NCI-H1105 (cell line): ENCODE measurements at places on chromosomes 6 and 20.

DNA sequence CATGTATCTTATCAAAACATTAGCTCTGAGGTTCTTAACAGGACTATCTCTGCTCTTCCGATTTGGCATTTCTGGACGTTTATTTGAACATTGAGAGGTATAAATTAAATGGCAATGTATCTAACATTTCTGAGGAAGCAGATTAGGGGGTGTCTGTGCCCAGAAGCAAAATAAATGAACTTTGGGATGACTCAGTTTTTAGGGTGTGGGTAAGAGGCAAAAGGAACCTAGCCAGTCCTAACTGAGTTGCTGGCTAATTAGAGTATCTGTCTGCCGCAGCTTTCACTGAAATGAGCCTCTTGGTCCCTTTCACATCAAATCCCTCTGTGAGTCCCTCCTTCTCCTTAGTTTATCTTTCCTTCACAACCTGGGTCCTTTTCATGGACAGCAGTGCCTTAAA is 1.1 kb downstream of the RNF144B start:
- no peak for DNase-seq

DNA sequence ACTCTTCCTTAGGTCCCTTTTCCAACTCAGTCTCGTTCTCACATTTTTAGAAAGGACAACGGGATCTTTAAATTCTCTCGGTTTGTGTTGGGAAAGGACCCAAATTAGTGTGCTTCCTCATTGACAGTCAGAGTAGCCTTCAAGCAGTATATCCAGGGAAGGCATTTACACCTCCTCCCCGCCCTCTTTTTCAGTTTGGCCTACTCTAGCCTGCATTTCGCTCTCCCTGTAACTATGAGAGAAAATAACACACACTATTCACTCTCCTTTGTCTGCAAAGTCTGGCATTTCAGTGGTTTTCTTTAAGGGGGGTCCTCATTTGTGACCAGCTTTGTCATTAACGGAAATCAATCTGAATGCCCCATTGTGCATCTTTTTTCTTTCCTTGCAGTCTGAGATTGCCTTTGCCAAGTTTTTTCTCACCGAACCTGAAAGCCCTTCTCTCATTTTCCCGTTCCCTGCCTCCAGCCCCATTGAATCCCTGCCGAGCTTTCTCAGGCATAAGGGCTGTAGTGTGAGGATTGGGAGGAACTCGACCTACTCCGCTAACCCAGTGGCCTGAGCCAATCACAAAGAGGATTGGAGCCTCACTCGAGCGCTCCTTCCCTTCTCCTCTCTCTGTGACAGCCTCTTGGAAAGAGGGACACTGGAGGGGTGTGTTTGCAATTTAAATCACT is 393 bp upstream of the FABP7 start:
- DNase-seq = no peak

GRCh38 chr6:56243518-56244070 is 3.8 kb downstream of the COL21A1 start:
- no peak for DNase-seq

DNA sequence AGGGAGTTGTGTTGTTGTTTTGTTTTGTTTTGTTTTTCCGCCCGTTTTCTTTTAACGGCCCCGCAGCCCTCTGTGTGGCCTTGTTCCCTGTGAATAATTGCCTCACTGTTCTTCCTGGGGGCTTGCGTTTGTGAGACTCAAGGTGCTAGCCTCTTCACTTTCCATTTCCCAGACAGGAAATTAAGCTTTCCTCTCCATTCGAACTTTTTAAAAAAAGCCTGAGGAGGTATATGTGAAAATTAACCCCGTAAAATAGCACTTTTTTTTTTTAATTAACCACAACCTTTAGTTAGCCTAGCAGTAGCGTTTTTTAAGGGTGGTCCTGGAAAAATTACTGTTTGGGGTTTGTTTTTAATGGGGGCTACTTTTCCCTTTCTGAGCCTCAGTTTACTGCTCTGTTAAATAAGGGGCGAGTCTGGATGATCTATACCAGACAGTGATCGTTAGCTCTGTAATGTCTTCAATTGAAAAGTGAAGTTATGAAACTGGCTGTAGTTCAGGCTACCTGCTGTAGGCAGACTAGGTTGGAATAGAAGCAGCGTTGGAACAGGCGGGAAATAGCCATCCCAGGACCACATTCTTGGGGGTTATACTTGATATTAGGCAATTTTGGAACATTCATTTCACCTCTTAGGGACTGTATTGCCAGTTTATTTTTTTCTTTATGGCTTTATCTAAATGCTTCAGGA is 1.7 kb downstream of the STX16 start:
- no peak for DNase-seq

DNA sequence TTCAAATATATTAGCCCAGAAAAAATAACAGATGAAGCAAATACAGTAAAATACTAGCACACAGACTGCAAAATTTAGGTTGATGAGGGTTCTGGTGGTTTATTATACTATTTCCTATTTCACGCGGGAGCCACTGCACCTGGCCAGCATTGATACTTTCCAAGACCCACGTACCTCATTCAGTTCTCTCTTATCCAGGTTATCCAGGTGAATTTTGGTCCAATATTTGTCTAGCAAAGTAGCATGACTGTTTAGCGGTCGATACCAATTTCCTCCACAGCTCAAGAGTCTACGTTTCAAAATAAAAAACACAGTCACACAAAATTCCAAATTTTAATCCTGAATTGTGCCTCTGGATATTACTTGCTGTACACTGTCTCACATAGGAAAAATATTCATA is 34.8 kb downstream of the MDN1 start:
- no peak for DNase-seq

DNA sequence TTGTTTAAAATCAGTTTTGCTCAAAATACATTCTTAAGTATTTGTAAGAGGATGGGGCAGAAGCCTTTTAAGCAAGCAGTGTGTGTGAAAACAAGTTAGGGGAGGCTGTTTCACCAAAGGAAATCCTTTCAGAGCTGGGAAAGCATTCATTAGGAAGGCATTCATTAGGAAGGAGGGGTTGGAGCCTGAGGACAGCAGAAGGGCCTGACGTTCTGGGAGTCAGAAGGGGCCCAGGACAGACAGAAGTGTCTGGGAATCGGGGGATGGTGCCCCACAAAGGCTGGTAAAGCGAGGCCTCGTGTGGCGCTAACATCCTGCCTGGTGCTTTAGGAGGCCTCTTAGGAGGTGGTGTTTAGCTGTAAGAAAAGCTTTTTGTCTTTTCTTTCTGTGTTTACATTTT is 80.6 kb upstream of the NXT1 start:
- DNase-seq = no peak

GRCh38 chr6:143539734-143540133 is 28.2 kb upstream of the FUCA2 start:
- no peak for DNase-seq

GRCh38 chr6:142721215-142721920 is 223.6 kb downstream of the HIVEP2 start:
- no peak for DNase-seq

GRCh38 chr6:135686784-135687301 is 164.7 kb upstream of the PDE7B start:
- no peak for DNase-seq

DNA sequence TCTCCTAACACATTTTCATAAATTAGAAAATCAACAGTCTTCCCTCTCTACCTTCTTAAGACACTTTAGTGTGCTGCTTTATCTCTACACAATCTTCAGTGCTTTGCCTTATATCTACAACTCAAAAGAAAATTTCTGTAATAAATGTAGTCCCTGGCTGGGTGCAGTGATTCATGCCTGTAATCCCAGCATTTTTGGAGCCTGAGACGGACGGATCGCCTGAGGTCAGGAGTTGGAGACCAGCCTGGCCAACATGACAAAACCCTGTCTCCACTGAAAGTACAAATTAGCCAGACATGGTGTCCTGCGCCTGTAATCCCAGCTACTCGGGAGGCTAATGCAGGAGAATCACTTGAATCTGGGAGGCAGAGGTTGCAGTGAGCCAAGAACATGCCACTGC is 9.7 kb upstream of the EDN1 start:
- DNase-seq = no peak

GRCh38 chr20:61426352-61426751 is 174.3 kb downstream of the CDH4 start:
- no peak for DNase-seq

- no peak for DNase-seq
Measured at GRCh38 chr6:127857051-127857637, 43.7 kb downstream of the THEMIS start.

- no peak for DNase-seq
Measured at GRCh38 chr6:45155341-45155894, 172.7 kb upstream of the RUNX2 start.

GRCh38 chr6:134169871-134170486 is 117.6 kb upstream of the SLC2A12 start:
- DNase-seq = no peak

GRCh38 chr6:20317430-20317829 is 84.2 kb upstream of the E2F3 start:
- no peak for DNase-seq

- no peak for DNase-seq
Measured at GRCh38 chr20:37356961-37357371, 11.0 kb downstream of the SRC start.

DNA sequence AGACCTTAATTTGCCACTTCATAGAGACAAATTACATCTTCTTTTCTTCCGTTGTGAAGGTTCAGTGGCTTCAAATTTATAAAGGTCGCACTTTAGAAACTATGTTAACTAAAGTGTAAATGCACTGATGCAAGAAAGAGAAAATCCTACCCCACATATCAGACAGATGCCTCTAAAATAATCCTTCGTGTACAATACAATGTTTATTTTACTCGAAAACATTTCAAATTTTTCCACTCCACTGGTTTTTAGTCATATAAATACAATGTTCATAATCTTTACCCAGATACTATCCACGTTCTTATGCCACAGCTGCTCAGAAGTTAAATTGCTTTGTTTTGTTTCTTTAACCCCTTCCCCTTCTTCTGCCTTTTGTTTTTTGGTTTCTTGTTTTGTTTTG is 140.3 kb upstream of the LAMP5 start:
- DNase-seq = no peak

GRCh38 chr6:164252291-164252690 is 837.8 kb downstream of the QKI start:
- DNase-seq = no peak

DNA sequence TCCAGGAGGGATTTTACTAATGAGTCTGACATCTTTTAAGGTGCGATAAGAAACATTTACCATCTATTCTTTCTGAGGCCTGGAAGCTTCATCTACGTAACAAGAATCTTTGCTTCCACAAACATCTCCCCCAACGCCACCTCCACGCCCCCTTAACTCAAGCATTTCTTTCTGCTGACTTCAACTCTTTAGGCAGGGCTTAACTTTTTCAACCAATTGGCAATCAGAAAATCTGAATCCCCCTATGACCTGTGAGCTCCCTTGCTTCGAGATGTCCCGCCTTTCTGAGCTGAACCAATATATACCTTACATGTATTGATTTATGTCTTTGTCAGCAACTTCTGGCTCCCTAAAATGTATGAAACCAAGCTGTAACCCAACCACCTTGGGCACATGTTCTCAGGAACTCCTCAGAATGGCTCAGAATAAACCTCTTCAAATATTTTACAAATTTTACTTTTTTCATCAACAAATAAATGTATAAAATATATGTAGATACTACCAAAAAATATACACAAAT is 11.5 kb downstream of the OR2H2 start:
- DNase-seq = no peak

- no peak for DNase-seq
Measured at GRCh38 chr6:159904497-159904911, 13.7 kb downstream of the MAS1 start.

GRCh38 chr6:106927531-106928398 is 46.8 kb downstream of the CD24 start:
- DNase-seq = no peak

DNA sequence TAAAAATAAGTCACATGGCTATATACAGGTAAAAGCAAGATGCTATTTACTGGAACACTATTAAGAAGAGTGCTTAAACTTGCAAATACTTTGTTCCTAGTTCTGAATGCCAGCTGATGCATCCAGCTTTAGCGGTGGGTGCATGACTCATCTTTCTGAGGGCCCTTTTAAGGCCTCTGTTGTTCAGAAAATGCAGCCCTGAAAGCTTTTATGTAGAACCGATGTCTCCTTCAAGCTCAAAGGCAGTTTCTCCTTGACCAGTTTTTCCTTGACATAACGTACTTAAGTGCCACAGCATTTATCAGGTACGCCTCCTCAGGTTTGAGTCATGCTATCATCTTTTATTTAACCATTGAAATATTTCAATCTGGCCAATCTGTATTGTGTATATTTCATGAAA is 82.8 kb downstream of the MLIP start:
- no peak for DNase-seq

- no peak for DNase-seq
Measured at GRCh38 chr6:168265827-168266815, 53.5 kb downstream of the DACT2 start.

GRCh38 chr6:297571-298232 is 5.4 kb downstream of the DUSP22 start:
- DNase-seq = no peak

GRCh38 chr20:41011551-41012067 is 17.0 kb upstream of the TOP1 start:
- no peak for DNase-seq

GRCh38 chr6:7770601-7771000 is 44.7 kb downstream of the BMP6 start:
- DNase-seq = no peak

GRCh38 chr20:25580711-25581110 is 4.6 kb downstream of the NINL start:
- DNase-seq = no peak

GRCh38 chr6:108027056-108027455 is 47.5 kb downstream of the OSTM1 start:
- no peak for DNase-seq

GRCh38 chr20:23314699-23315098 is 35.9 kb upstream of the NXT1 start:
- DNase-seq = no peak

- no peak for DNase-seq
Measured at GRCh38 chr6:130394246-130394645, 28.4 kb downstream of the TMEM200A start.

DNA sequence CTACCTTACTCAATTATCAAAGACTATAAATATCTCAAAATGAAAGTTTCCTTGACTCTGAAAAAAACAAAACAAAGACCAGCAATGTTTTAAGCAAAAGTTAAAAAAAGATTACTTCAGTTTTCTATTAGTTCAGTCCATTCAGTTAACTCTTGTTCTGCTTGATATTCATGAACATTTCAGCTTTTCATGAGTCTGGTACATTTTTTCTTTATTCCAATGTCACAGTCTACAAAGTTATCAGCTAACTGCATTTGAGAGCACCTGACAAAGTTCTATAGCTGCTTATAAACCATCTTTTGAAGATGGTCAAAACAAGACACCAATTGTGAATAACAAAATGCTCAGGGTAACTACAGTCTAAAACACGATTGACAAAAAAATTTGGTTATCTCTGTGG is 156.1 kb upstream of the NOX3 start:
- DNase-seq = no peak

DNA sequence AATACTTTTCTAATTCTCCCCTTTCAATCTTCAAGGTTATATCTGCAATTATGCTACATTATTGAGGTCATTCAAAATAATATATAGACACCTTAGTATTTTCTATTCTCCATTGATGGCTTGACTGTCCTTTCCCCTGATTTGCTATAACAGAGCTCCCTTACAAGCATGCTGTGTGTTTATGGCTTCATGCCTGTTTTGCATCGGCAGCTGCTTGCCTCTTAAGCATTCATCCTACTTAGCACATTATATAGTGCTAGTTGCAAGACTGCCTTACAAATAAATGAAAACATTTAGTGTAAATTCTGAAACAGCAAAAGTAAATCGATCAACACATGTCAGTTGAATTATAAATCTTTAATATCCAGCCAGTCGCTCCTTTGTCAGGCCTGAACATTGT is 476.2 kb upstream of the POU3F2 start:
- DNase-seq = no peak

- DNase-seq = no peak
Measured at GRCh38 chr6:49607391-49607982, 29.2 kb downstream of the RHAG start.
